ENCODE measurements at places on chromosomes 16 and 17.

DNA sequence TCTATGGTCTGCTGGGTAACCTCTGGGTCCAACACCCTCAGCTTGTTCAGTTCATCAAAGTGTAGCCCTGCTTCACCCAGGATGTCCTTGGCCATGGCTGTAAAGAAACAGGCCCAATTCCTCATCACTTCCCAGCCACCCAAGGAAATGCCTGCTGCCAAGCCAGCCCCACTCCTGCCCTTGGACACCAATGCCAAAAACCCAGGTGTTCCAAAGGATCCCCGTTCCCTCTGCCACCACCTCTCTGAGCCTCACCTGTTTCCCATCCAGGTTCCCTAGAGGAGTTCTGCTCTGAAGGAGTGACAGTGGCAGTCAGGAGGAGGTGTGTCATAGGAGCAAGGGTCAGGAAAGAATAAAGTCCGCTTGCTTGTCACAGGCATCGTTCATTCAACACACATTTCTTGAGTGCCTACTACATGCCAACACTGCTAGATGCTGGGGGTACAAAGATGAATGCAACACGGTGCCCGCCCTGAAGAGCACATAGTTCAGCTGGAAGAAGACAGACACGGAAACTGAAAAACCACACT is 3.3 kb downstream of the IFT20 start:
- DNase-seq: peak; percentile 48

DNA sequence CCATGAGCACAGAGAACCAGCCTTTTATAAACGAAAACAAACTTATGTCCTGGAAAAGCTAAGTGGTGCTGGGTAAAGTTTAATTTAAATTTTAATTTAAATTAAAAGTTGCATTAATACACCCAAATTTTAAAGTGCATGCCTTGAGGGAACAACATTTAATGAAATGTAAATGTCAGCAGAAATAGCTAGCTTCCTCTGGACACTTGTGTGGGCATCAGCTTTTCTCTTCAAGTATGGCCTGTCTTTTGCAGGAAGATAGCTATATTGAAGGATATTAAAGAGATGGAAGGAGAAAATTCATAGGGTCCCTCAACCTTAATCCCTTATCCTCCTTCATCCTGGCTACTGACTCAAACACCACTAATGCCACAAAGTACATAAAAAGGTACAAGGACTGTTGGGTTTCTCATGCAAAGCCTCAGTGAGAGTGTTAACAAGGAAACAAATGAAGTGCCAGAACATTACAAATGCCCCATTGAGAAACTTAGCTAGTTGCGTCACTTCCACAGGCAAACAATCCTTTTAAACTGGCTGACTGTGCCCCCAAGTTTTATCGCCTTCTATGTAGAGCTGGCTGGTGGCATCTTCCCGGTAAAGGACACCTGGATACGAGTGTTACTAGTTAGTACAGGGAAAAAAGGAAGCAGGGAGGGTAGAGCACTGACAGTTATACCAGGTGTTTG is 14.1 kb downstream of the PHF12 start:
- DNase-seq: no peak

GRCh38 chr16:17798716-17799115 is 328.0 kb upstream of the XYLT1 start:
- no peak for DNase-seq

DNA sequence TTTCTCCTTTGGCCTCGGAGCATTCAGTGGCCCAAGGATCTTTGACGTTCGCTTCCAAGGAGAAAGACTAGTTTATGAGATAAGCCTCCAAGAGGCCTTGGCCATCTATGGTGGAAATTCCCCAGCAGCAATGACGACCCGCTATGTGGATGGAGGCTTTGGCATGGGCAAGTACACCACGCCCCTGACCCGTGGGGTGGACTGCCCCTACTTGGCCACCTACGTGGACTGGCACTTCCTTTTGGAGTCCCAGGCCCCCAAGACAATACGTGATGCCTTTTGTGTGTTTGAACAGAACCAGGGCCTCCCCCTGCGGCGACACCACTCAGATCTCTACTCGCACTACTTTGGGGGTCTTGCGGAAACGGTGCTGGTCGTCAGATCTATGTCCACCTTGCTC is 1.4 kb downstream of the AOC3 start:
- DNase-seq: peak; percentile 76

- DNase-seq: no peak
These were observed 142.3 kb downstream of the HS3ST4 start for GRCh38 chr16:25834101-25834500.
